ENCODE measurements at places on chromosomes 12 and 14.

DNA sequence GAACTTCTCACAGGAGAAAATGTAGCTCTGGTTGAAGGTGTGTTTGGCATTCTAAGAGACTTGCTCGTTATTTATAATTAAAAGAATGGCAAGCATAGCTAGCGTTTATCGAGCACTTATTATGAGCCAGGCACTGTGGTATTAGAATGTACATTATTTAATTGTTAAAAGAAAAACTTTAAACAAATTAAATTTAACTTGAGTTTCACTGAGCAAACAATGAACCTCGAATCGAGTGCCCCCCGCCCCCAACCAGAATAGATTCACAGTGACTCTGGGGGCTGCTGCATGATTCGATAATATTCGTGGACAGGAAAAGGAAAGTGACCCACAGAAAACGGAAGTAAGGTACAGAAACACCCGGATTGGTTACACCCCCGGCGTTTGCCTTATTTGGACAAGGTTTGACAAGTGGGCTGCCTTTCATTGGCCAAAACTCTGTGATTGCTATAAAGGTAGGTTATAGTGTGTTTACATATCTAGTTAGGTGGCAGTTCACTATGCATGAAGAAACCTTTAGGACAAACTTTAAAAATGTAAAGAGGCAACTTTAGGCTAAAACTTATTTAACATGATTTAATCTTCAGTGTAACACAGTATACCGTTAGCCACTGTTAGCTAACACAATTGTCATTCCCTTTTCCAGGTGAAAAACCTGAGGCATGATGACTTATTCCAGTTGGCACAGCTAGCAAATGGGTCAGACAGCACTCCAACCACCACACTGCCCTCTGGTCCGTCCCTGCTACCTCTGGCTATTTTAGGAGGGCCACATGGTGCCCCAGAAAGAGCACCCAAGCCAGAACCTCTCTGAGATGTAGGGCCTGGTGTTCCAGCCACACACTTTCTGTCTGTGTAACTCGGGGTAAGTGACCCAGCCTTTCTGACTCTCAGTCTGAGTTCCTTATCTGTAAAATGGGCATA lies 7.1 kb downstream of the SCNN1A start:
- no peak for DNase-seq

GRCh38 chr14:72217135-72217534 lies 284.9 kb downstream of the RGS6 start:
- DNase-seq = no peak

DNA sequence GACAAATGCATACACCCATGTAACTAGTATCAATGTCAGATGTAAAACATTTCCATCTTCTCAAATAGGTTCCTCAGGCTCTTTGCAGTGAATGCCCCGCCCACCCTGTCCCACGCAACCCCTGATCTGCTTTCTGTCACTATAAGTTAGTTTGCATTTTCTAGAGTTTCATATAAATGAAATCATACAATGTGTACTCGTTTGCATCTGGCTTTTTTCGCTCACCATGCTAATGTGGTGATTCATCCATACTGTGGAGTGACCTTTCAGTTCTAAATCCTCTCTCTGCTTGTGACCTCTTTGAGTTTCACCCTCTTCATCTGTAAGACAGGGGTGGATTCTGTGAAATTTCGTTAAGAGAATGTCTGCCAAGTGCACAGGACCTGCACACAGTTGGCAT lies 30.6 kb upstream of the MSI1 start:
- no peak for DNase-seq

GRCh38 chr14:100188392-100189030 lies 29.1 kb upstream of the DEGS2 start:
- DNase-seq = no peak

GRCh38 chr12:132033627-132034026 lies 83.9 kb downstream of the EP400 start:
- no peak for DNase-seq

GRCh38 chr12:79689477-79690141 lies 1.2 kb downstream of the PAWR start:
- DNase-seq = no peak

DNA sequence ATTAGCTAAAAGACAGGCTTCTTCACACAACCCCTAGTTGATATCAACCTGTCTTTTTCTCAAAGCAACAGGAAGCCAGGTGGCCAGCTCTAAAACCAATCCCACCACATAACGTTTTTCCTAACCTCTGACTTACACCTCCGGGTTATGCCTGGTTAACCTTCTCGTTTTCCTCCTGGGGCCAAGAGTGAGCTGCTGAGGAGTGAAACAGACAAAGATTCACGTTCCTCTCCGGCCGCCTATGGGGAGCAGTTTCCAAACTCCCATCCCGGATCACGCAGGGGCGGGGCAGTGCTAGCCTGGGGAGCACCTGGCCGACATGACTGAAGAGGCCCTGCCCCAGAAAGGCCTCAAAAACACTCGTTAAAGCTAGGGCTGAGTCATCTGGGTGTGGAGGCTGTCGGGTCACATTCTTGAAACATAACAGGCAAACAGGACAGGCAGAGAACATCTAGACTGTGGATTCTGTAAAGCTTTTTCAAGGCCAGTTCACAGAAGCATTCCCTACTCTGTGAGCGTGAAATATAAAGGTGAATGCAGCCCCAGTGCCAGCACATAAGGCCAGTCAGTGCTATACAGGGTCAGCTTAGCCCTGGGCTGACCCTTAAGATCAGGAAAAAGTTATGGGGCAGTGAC lies 25.9 kb upstream of the LGALS3 start:
- DNase-seq = no peak

DNA sequence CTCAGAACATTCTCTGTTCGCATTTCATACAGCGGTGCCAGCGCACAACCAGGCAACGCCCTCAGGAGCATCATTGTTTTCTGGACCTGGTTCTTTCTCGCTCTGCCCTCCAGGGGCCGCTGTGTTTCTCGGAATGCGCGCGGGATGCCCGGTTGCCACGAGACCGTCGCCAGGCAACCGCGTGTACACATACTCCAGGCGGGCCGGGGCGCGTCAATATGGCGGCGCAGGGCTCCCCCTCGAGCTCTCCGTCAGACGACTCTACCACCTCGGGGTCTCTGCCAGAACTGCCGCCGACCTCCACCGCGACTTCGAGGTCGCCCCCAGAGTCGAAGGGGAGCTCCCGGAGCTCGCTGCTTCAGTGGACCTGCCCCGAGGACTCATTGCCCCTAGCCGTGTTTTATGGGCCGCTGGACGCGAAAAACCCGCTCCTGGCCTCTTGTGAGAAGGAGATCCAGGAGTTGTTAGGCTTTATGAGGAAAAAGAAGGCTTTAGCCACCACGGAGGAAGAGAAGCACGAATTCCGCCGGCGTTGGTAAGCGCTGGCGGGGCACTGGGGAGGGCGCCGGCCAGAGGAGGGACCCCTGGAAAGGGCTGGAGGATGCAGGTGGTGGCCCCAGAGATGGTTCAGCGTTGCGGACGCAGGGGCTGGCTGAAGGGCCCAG lies at the start of gene CFAP54:
Gene CFAP54, plus strand, starts transcription at position 186 of the 665 bp plus-strand sequence. Its CDS starts 33 bp downstream, at position 219.
- peak; percentile 71 for DNase-seq

DNA sequence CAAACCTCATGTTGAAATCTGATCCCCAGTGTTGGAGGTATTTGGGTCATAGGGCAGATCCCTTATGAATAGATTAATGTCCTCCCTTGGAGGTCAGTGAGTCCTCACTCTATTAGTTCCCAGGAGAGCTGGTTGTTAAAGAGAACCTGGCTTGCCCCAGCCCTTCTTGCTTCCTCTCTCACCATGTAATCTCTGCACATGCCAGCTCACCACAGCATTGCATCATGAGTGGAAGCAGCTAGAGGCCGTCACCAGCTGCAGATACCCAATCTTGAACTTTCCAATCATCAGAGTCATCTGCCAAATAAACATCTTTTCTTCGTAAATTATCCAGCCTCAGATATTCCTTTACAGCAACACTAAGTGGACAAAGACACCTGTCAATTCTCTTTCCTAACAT lies 161.8 kb upstream of the IGF1 start:
- DNase-seq = no peak

DNA sequence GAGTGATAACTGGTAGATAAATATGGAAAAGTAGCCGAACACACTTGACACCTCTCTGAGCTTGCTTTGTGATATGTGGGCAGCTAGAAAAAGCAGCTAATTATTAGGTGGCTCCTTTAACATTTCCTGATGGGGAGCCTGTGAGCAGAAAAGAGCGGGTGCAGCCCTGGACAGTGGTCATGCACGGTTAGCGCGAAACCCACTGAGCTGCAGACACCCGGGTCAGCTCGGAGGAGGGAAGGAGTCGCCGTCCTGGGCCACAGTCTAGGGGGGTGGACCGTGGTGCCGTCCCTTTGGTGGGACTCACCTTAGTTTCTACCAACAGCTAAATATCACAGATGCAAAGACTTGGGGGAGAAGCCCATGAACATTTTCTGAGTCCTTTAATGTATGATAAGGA lies 6.6 kb downstream of the COA8 start:
- DNase-seq = no peak

- DNase-seq = no peak
Observed at GRCh38 chr14:72099566-72099965, 167.3 kb downstream of the RGS6 start.

- no peak for DNase-seq
Observed at GRCh38 chr12:50006754-50007442, 18.4 kb downstream of the RACGAP1 start.

GRCh38 chr12:19792028-19792427 lies 352.7 kb downstream of the AEBP2 start:
- no peak for DNase-seq

- no peak for DNase-seq
Observed at GRCh38 chr14:104199266-104199895, 61.0 kb downstream of the KIF26A start.

GRCh38 chr12:112961074-112961473 lies 17.2 kb upstream of the OAS2 start:
- no peak for DNase-seq

GRCh38 chr12:92136026-92136730 lies 9.5 kb downstream of the BTG1 start:
- no peak for DNase-seq

DNA sequence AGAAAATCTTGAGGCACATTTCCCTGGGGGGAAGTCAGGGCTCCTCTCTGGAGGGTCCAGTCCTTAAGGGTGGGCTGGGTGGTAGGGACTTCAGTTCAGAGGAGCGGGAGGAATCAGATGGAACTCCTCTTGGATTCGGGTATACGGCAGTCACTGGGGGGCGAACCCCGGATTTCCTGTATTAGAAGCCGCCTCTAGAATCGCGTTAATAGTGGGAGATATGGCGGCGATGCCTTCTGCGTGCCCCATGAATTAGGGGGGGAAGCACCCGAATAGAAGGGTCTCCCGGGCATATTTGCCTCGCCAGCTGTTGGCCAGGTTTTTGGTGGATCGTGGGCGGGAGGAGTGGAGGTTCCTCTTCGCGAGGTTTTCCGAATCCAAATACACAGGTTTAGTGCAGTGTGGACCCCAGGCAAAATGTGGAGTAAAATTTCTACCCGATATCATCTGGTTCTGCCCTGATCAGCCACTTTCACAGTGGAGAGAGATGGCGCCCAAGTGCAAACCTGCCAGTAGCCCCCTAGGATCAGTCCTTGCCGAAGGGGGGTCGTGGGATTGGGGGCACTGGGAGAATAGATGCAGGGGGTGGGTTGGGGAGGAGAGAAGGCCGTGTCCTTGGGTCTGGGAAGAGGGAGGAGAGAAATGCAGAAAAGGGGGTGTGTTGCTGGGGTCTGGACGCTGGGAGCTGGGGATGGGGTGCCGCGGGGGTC lies 628 bp downstream of the MEG3 start:
- DNase-seq = no peak

DNA sequence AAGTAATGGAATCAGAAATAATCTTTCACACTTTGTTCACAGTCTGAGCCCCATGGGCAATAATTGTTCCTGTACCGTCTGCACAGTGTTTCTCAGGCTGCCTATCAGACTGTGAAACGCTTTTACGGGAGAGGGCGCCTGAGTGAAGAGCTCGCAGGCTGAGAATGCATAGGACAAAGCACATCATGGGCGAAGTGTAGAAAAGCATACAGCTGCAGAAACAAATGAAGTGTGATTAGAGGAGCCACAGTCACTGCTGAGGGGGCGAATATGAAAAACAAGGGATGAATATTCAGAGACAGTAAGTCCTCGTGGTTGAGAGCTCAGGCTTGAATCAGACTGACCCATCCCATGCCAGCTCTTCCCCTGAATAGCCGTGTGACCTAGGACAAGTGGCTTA lies 438.4 kb upstream of the DCN start:
- DNase-seq = no peak

GRCh38 chr14:69572030-69572840 lies 2.4 kb downstream of the CCDC177 start:
- no peak for DNase-seq

- no peak for DNase-seq
Observed at GRCh38 chr12:80877721-80878265, 59.9 kb downstream of the LIN7A start.

GRCh38 chr12:47419497-47419896 lies 286.3 kb downstream of the RPAP3 start:
- DNase-seq = no peak

DNA sequence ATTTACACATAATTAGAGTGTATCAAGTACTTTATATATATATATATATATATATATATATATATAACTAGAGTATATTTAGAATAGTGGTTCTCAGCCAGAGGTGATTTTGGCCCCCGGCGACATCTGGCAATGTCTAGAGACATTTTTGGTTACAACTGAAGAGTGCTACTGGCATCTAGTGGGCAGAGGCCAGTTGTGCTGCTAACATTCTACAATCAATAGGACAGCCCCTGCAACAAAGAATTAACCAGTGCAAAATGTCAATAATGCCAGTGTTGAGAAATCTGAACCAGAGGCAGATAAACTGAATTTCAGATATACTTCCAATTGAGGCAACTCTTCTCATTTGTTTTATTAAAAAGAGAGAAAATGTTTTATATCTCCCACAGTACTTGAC lies 8.9 kb downstream of the GTF2A1 start:
- no peak for DNase-seq

- no peak for DNase-seq
Observed at GRCh38 chr14:51056421-51056820, 38.5 kb downstream of the TRIM9 start.

DNA sequence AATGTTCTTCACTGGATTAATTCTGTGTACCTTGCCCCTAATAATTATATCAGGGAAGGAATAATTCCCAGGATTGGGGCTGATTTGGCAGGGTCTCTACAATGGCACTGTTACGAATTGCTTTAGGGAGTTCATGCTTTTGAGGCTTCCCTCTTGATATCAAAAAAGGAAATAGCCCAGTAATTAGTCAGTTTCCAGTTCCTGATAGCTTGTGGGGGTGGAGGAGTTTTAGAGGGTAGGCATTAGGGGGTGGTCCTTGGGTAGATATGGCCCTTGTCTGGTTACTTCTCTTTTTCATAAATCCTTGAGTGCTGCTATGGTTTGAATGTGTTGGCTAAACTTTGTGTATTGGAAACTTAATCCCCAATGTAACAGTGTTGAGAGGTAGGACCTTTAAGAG lies 6.1 kb upstream of the SRSF5 start:
- DNase-seq = no peak

Data from iPS DF 6.9 (cell line).